DMS53 (cell line): ENCODE measurements at places on chromosomes 16 and 17.

- DNase-seq, result peak; percentile 92
Measured at GRCh38 chr17:45146890-45147580, 1.2 kb upstream of the HEXIM1 start.

DNA sequence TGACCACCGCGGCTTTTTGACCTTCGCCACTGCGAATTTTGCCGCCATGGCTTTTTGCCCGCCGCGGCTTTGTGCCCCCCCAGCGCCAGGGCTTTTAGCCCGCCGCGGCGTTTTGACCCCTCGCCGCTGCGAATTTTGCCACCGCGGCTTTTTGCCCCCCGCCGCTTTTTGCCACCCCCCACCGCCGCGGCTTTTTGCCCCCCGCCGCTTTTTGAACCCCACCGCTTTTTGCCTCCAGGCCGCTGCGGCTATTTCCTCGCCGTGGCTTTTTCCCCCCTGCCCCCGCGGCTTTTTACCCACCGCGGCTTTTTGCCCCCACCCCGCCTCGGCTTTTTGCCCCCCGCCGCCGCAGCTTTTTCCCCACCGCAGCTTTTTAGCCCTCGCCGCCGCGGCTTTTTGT is 134.8 kb upstream of the TP53TG3C start:
- DNase-seq, result no peak

DNA sequence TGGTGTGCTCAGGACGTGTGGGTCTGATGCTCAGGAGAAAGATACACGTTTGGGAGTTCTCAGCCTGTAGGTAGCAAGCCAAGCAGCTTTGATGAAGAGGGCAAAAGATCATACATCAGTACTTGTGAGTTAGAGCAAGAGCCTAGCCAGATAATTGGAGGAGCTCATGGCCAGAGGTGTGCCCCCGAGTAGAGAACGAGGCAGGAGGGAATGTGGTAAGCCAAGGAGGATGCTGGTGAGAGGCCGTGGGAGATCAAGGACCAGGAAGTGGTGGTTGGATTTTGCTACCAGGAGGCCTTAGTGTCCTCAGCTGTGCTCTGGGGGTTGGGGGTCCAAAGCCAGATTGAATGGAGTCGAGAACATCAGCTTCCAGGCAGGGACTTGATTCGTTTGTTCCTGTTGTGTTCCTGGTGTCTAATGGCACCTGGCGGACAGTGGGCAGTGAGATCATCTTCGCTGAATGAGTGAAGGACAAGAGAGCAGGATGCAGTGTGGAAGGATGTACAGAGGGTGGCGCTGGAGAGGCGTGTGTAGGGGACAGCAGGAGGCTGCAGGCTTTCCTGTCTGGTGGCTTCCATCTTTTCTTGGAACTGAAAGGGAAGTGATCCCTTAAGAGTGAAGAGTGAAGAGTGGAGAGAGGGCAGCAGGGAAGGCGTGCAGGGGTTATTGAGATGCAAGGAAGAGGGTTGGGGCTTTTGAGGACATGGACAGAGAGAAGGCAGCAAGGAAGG is 11.6 kb downstream of the FBXL19 start:
- DNase-seq, result peak; percentile 84

- DNase-seq, result no peak
Measured at GRCh38 chr17:18203308-18203707, 19.7 kb downstream of the ALKBH5 start.

DNA sequence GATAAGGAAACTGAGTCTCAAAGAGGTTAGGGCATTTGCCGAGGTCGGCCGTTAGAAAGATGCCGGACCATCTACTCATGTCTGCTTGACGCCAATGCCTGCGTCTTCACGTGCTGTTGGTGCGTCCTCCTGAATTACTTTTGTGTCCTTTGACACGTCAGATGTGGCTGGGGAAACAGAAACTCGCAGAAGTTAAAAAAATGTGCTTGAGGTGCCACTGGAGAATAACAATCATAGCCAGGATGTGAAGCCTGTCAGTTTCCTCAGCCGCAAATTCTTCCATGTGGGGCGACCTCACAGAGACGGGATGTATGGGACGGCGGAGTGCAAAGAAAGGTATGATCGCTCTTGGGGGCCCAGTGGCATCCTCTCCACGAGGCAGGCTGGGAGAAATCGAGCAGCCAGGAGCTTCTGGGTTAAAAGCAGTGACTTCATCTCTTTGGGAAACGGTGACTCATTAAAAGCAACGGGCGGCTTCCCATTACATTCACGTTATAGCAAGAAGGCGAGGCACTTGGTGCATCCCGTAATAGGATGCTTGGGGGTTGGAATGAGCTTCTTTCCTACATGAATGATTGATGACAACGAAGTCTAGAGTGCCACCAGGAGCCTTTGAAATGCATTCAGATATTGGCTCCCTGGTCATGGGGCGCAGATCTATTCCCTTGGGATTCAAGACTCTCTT is 67.8 kb downstream of the BMERB1 start:
- DNase-seq, result peak; percentile 9

GRCh38 chr16:10971560-10971961 is 27.2 kb downstream of the CLEC16A start:
- DNase-seq, result peak; percentile 65

GRCh38 chr16:57054338-57054737 is 38.0 kb upstream of the CPNE2 start:
- no peak for DNase-seq

DNA sequence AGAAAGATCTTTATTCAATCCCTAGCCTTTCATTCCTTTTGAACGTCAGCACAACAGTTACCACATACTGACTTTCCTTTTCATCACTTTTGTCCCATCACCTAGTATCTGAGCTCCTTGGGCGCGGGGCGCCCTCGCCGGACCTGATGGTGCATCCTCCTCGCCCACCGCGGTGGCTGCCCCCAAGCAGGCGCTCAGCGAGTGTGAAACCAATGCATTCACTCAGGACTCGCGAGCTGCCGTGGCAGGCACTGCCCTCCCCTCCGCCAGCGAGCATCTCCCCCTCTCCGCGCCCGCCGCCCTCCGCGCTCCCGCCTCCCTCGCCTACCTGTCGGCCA is 756 bp downstream of the KLHL11 start:
- DNase-seq, result no peak

DNA sequence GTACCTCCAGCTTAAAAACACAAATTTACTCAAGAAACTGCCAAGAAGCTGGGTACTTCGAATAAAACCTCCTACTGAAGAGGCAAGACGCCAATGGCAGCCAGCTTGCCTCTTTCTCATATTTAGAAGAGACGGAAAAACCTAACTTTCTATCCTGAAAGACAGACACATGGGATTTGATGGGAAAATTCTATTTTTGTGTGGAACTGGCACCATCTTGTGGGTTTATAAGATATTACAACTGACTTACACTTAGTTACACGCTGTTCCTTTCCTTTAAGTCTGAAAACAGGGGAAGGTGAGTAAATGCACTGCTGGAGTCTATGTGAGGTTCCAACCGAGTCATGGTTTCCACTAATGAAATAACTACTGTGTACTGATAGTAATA is 10.3 kb downstream of the ZNF18 start:
- peak; percentile 42 for DNase-seq

GRCh38 chr17:50155115-50155819 is 4.8 kb upstream of the PPP1R9B start:
- DNase-seq, result no peak

GRCh38 chr16:84190731-84191388 is at the start of gene ADAD2:
Gene ADAD2 (plus strand): TSS chr16:84191157. CDS start chr16:84191231, 74 bp downstream.
- DNase-seq, result peak; percentile 12
